ENCODE measurements at places on chromosomes 3 and 15. TPM values are rescaled to one million over a fixed set of nuclear protein-coding genes. Genes with fewer than 3 reads are reported as not detected.

GRCh38 chr3:80000022-80000421 lies 232.2 kb upstream of the ROBO1 start:
- no peak for DNase-seq

DNA sequence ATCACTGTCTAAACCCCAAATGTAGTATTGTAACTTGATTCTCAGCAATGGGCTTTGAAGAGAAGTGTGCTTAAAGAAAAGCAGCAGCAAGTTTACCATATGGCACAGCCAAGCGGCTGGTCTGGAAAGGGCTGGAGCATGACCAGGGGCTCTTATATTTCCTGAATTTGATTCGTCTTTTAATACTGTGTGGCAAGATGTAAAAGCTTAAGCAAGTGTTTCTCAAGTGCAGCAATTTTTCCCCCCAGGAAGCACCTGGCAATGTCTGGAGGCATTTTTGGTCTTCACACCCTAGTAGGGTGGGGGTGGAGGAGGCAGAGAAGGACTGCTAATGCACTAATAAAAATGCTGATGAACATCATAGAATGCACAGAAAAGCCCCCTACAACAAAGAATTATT lies 397.9 kb downstream of the NTRK3 start:
- DNase-seq: no peak

LARP6 gene
- polyA plus RNA-seq: 15.5 TPM

DNA sequence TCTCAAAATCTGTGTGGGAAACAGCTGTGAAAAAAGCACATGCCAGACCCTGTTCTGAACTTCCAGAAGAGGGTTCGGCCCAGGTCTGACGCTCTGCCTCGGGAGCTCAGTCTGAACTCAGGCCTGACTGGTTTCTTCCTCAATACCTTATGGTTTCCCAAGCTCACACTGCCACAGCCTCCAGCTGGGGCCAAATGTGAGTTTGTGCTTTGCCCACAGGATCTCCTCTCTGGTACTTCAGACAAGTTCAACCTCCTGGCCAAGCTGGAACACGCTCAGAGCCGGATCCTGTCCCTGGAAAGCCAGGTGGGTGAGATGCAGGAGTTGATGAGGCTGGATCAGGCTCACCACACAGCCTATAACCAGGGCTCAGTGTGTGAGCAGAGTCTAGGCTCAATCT lies 33.8 kb downstream of the CYP11A1 start:
- DNase-seq: no peak

- no peak for DNase-seq
Observed at GRCh38 chr3:169117264-169117663, 546.2 kb downstream of the MECOM start.

DNA sequence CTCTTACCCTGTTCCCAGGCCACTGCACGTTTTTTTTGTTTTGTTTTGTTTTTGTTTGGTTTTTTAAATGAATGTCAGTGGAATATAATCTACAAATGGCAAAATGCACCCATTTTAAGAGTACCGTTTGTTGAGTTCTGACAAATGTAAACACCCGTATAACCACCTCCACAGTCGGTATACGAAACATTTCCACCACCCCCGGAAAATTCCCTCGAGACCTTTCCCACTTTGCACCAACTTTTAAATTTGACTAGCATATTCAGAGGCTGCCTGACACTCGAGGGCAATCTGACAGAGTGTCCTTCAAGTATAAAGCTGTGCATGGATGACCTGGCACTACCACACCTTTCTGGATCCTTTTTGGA lies 613 bp upstream of the ARHGEF3 start:
- no peak for DNase-seq

DNA sequence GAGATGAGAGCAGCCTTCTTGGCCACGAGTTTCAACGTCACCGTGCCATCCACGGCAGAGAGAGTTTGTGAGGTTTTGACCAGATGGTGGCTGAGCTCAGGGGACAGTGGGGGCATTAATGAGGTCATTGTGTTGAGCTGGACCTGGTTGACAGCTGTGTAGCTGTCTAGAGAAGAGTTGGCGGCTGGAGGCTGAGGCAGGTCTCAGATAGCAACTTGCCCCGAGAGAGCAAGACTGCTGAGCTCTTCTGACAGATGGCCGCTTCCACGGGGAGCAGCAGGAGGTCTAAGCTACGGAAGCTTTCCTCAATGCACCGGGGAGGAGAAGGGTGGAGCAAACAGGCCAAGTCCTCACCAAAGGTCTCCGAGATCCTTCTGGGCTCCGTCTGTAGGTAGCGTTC lies 44.8 kb upstream of the EIF5A2 start:
- DNase-seq: no peak

DNA sequence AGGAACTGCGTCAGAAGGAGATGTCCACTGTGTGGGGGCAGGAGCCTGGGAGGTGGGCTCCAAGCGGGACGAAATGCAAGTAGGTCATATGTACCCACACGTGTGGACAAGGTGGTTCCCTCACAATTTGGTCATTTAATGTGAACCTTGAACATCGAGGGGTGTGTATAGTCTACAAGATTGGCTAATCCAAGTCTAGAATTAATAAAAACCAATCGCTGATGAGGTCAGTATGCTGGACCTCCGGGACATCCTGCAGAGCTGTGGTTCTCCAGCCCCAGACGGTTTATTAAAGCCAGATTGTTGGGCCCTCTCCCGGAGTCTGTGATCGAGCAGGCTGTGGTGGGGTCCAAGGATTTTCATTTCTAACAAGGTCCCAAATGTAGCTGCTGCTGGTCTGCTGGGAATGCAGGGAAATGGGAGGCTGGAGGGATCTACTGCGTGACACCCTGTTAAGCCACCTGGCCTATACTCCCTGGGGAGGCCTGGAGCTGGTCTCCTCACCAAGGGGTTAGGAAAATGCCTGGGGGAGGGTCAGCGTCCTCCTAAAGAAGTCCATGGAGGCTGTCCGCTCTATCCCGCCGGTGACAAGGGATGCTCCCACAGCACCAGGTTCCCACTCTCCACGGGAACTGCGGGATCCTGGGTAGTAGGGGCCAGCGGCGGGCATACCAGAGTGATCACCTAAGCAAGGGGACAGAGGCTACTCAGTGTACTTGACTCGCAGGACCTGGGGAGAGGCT lies 25.1 kb downstream of the PCSK6 start:
- no peak for DNase-seq

GRCh38 chr3:127783642-127784160 lies 38.6 kb downstream of the MGLL start:
- no peak for DNase-seq

DNA sequence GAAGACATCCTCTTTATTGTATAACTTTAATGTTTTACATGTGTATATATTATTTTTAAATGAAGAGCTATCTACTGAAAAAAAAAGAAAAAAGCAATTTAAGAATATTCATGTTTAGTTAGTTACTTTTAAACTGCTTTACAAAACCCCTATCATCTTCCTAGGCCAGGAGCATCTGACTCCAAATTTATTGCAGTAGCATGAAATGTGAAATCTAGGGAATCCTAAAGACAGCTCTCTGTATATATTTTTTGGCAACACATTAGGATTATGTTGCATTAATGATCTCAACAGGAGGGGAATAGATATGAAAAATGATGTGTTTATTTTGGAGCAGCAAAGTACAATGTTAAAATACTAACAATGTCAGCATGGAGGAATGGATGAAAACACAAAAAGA lies 158.3 kb downstream of the CNTN3 start:
- no peak for DNase-seq

DNA sequence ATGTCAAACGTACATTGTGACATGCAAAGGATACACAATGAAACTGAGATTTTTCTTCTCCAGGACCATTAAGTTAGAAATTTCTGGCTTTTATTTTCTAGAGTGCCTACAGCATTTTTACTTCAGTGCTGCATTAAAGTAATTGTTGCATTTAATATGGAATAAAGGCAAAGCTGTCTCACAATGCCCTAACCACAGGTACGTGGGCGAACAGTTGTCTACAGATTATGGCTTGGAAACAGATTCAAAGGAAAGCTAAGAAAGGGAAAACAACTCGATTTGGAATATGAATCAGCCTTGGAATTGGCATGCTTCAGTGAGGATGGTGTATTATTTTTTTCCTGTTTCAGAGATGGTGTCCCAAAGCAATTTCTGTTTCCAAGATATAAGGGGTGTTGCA lies 79.1 kb upstream of the TUSC7 start:
- no peak for DNase-seq

DNA sequence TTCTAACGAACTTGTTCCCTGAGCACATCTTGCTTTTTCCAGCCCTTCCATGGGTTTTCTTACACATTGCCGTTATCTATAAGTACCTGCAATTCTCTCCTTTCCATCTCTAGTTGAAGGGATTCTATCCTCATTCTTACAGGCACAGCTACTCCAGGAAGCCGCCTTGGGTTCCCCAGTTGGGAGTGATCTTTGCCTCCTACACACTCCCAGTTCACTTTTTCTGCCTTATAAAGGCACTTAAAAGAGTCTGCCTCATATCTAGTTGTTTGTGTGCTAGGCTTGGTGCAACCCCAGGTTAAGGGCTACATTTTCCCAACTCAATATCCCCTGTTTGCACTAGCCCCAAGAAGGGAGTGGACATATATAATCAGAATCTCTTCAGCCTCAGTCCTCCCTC lies 44.0 kb upstream of the IREB2 start:
- no peak for DNase-seq

- no peak for DNase-seq
Observed at GRCh38 chr3:114319453-114319852, 25.6 kb downstream of the TIGIT start.

SEMA7A gene
- 5.0 TPM for polyA plus RNA-seq

PLA2G4E gene
- polyA plus RNA-seq: not detected

- peak; percentile 65 for DNase-seq
Observed at GRCh38 chr15:66619152-66619903, 53.5 kb upstream of the LCTL start.

EPHA3 gene
- polyA plus RNA-seq: 5.1 TPM

CLEC3B gene
- polyA plus RNA-seq: 11.9 TPM

B3GALNT1 gene
- 41.8 TPM for polyA plus RNA-seq

GRCh38 chr3:18442756-18443664 lies 17.9 kb upstream of the SATB1 start:
- no peak for DNase-seq

DNA sequence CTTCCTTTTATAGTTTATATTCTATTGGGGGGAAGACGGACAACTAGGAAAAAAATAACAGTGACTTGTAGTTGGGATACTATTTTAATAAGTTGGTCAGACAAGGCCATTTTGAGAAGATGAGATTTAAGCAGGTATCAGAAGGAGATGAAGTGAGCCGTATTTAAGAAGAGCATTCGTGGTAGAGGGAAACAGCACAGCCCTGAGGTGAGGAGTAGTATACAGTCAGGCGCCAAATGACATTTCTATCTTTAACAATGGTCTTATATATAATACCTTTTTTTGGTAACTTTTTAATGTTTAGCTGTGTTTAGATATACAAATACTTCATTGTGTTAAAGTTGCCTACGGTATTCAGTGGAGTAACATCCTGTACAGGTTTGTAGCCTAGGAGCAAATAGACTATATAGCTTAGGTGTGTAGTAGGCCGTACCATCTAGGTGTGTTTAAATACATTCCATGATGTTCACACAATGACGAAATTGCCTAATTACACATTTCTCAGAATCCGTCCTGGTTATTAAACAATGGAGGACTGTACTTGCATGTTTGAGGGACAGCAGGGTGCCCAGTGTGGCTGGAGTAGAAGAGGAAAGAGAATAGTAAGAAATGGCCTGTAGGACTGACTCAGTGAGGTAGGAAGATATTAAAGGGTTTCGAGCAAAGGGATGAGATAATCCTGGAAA lies 1.6 kb downstream of the NKTR start:
- DNase-seq: no peak
